Esophagus muscularis mucosa (tissue), 4 donors: ENCODE measurements at places on chromosomes 1 and 21.

GRCh38 chr1:178534137-178534868 lies 21.4 kb downstream of the TEX35 start:
- DNase-seq, result no peak

DNA sequence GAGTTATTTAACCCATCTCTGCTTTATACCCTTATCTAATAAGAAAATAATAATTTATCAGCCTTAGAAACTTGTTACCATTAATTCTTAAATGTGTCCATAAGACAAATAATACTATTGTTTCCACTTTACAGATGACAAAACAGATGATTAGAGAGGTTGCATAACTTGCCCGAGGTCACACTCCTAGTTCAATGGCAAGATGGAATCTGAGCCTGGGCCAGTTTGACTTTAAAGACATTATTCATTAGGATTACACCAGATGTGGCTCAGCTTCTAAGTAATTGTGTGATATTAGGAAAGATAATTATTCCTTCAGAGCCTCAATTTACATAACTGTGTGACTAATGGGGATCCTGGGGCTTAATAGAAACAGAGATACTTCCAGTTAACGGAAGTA lies 42.3 kb upstream of the KCNK2 start:
- no peak for DNase-seq

DNA sequence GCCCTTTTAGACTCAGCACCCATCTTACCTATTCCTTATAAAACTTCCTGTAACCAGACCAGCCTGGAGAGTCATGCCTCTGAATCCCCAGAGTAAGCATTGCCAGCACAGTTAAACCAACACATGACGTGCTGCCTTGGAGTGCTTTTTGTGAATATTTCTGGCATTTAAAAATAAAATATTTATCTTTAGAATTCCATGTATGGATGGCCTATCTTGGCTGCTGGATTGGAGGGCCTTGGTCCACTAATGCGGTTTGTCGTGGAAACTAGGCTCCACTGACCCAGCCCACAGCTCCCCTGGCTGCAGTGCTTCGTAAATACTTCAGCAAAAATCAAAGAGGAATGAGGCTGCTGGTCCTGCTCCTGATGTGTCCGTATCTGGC lies 17.5 kb downstream of the MTARC1 start:
- no peak for DNase-seq

- DNase-seq, result no peak
Measured at GRCh38 chr1:226523646-226524406, 24.7 kb upstream of the STUM start.
